Stimulated activated CD4-positive, alpha-beta T cell treated with anti-CD3 and anti-CD28 coated beads, Interleukin-1b, Interleukin-23, amount 100 ng/mL, for 1 hour (primary cell): ENCODE measurements at places on chromosomes 3 and 15.
A peak's percentile ranks its signal among the peaks of the same experiment; 100 is the strongest.

DNA sequence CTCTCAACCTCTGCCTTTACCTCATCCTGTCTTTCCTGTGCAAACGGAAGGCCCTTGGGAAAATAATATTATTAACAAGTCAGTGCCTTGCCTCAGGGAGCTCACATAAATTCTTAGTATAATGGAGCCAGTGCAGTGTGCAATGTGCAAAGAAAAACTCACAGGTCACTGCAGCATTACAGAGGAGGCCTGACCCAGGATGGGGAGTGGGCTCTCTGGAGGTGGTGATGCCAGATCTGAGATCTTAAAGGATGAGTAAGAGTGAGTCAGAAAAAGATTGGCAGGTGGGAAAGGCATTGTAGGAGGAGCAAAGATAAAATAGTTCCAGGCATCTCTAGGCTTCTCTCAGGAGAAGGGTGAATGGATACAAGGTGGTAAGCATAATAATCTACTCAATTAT lies 185.6 kb upstream of the ADAMTS9 start:
- no peak for DNase-seq

- DNase-seq = no peak
Observed at GRCh38 chr3:141360888-141361598, 7.3 kb upstream of the ZBTB38 start.

DNA sequence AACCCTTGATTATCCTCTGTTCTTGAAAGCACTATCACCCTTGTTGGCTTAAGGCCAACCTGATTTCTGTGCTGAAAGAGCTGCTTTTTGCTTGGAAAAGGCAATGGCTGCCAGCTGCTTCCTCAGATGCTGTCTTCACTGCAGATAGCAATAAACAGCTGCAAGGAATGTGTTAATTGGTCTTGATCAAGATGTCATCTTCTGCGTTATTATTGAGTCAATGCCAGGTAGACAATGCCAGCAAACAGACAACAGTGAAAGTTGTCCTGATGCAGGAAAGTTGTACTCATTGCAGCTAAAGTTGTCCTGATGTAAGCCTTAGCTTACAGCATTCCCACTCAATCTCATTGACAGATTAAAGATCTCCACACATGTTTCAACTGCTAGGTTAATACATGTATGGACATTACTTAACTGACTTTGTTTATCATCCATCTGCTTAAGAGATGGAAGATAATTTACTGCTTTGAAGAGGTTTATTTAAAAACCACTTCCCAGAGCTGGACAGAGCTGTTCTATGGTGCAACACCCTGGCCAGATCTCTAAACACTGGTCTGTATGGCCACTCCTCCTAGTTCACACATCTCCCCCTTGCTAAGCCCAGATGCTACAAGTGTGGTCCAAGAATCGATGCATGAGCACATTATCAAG lies 251.0 kb upstream of the MCTP2 start:
- no peak for DNase-seq

DNA sequence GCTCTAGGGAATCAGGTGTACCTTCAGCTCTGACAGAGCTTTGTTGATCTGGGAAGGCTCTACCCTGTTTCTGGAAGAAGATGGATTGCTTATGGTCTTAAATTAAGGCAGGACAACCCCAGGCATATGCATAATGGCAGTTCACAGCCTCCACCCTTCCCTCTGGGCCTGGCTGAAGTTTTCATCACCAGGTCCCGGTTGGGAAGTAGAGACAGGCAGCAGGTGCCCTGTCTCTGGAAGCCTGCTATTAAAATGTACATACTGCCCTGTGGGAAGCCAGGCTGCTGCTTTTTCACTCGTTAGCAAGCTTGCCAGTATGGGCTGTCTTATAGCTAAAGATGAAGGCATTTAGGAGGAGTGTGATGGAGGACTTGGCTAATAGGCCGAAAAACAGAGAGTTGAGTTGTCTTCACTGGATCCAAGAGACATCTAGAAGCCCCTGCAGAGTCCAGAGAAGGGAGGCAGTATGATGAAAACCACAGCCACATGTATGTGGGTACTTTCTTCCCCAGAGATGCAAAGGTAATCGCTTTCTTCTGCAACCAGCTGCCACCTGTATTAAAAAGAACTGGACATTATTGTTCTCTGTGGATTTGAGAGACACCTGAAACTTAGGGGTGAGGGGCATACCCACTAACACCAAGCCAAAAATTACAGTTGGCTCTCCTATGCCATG lies 34.4 kb downstream of the ABHD2 start:
- DNase-seq = no peak

DNA sequence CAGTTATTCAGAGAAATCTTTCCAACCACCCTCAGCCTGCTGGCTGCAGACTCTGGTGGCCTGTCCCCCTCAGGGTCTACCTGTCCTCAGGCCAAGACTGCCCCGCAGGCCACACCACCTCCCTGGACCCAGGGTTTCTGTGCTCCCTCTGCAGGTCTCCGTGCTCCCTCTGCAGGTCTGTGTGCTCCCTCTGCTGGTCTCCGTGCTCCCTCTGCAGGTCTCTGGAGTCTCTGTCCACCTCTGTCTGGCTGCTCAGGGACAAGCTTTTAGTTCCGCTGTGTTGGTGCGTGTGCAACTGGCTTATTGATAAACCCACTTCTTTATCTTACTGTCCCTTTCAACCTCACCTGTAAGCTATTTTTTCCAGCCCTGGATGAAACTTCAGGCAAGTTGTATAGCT lies 30.1 kb downstream of the BDH1 start:
- no peak for DNase-seq

GRCh38 chr3:135261916-135262315 lies 466.9 kb downstream of the EPHB1 start:
- DNase-seq = no peak

DNA sequence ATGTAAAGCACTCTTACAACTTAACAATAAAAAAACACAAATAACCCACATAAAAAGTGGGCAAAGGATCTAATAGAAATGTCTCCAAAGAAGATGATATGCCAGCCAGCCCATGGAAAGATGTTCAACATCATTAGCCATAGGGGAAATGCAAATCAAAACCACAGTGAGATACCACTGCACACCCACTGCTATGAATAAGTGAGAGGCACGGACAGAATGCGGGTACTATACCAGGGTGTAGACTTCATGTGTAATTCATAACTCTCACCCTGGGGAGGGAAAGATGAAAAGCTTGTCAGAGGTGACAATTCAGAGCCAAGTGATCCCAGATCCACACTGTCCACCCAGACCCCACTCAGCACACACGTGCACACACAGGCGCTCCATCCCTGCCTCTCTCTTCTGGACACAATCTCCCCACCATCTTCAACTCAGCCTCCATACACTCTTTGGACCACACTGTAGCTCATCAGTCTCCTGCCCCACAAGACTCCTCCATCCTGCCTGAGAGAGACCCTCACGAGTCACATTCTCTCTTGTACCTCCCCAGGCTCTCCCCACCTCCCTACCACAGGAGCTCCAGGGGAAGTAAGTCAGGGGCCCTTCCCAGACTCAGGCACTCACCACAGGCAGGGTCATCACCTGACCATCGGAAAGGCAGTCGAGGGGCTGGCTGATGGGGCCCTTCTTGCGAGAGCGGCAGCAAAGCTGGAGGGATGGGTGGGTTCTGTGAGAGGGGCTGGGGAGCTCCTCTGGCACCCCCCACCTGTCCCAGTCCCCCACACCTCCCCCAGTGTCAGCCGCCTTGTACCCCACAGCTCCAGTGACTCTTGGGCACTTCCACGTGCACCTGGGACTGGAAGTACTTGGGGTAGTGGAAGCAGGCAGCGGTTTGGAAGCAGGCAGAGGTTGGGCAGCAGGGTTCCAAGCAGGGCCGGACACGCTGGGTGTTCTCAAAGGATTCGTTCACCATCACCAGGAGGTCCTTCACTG lies 21.3 kb downstream of the PLA2G4E start:
- no peak for DNase-seq

DNA sequence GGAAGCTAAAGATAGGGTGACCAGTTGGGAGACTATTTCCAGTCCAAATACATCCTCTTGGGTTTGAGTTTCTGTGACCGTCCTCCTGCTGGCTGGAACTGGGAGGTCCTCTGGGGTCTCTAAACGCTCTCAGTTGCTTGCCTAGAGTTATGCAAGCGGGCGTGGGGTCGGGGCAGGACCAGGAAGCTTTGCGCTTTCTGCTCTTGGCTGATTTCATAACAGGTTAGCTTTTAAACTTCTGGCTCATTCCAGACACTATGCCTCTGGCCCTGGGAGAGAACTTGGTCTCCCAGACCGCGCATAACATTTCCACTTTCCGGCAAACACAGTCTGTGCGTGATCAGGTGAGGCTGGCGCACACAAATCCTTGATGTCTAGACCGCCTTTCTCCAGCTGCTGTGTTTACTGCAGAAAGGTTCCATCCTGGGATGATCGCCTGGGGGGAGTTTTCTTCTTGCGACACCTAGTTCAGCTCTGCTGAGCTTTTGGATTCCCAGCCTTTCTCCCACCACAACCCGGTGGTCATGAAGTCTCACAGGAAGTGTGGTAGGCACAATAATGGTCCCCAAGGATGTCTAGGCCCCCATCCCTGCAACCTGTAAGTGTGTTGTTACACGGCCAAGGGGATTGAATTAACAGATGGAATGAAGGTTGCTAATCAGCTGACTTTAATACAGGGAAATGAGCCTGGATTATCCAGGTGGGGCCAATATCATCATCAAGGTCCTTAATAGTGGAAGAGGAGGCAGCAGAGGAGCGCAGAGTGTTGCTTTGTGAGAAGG lies 23.6 kb upstream of the CGNL1 start:
- no peak for DNase-seq

- no peak for DNase-seq
Observed at GRCh38 chr3:63933459-63933858, 21.3 kb upstream of the SCAANT1 start.

DNA sequence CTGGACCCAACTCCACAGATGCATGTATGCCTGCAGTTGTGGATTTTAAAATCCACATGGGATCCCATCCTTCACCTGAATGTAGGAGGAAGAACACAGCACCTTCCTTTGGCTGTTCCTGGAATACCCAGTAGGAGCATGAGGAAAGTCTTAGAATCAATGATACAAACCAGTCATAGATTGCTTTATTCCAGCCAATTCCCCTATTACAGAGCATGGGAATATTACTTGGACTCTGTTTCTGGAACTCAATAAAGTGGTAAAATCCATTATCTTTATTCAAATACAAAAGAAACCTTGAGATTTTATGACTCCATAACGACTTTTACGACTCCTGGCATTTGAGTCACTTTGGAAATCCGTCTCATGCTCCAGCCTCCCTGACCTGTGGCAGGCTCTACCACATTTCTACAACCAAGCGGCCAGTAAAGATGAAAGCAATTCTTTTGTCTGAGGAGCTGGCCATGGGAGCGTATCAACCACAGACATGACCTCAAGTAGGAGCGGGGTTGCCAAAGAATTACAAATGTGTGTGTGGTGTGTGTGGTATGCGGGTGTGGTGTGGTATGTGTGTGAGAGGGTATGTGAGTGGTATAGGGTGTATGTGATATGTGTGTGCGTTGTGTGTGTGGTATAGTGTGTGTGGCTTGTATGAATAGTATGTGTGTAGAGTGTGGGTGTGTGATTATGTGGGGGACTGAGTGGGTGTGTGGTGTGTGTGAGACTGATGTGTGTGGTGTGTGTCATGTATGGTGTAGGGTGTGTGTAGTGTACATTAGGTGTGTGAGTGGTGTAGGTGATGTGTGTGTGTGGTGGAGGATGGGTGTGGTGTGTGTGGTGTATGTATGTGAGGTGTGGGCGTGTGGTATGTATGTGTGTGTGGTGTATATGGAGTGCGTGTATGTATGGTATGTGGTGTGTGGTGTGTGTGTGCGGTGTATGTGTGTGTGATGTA lies 40.0 kb downstream of the ARRDC4 start:
- DNase-seq = no peak

GRCh38 chr3:152615681-152616080 lies 219.2 kb upstream of the P2RY1 start:
- DNase-seq = no peak

- no peak for DNase-seq
Observed at GRCh38 chr3:39065197-39065596, 13.4 kb downstream of the WDR48 start.

DNA sequence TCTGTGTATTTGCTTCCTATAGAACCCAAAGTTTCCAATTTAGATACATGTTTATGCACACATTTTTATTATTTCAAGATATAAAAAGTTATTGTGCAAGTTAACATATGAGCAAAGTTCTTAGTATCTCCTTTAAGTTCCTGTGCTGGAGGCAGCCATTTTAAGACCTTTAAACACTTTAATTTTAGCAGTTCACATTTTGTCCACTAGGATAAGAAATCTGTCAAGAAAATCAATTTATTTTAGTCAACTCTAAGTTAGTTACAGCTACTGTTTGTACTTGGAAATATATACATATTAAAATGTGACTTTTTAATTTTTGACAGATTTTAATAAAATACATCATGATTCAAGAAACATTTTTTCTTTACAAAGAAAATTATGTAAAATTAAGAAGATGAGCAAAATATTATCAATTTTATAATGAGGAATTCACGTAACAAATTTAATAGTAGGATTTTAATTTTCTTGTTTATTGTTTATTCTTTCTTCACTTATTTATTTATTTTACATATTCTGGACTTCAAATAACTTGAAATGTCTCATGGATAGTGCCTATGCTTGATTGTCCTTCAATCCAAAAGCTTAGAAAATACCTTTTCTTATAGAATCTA lies 402.6 kb upstream of the GBE1 start:
- no peak for DNase-seq

DNA sequence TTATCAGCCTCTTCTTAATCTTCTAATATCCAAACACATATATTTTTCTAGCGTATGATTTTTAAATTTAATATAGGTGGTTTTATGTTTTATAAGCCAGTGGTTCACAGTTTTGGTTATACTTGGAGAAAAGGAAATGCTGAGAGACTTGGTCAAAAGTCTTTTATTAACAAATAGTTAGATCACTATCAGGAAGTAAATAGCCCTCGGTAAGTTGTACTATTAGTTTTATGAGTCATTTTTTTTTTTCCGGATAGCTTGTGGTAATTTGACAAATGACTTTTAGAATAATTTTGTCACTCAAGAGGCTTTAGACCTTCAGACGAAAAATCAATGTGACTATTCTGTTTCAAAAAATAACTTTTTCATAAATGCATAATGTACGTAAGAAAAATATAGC lies 232.2 kb upstream of the ROBO1 start:
- DNase-seq = no peak

GRCh38 chr3:46848271-46849044 lies 14.8 kb downstream of the MYL3 start:
- DNase-seq = no peak

GRCh38 chr15:90231028-90232017 lies 2.4 kb downstream of the CIB1 start:
- DNase-seq = peak; percentile 37

DNA sequence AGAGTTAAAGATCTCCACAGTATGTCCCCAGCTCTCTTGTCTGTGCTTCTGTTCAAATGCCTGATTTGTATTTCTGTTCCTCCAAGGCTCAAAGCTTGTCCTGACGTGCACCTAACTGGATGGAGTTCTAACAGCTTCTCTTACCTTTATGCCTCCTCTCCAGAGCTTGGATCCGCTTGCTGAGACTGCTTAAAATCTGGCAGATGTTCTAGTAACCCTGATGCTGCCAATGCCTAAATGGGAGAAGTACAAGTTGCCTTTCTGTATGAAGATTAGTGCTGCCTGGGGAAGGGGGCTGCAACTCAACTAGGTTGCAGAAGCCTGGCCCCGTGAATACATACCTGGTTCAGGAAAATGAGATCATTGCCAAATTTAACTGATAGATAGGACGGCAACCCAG lies 354.5 kb upstream of the KCNMB2 start:
- DNase-seq = no peak
